ENCODE measurements at places on chromosomes 3 and 15.
A peak's percentile ranks its signal among the peaks of the same experiment; 100 is the strongest.

GRCh38 chr15:42919799-42920518 lies 619 bp downstream of the TTBK2 start:
- DNase-seq: peak; percentile 26

GRCh38 chr3:28994161-28994905 lies 286.5 kb upstream of the RBMS3 start:
- no peak for DNase-seq

DNA sequence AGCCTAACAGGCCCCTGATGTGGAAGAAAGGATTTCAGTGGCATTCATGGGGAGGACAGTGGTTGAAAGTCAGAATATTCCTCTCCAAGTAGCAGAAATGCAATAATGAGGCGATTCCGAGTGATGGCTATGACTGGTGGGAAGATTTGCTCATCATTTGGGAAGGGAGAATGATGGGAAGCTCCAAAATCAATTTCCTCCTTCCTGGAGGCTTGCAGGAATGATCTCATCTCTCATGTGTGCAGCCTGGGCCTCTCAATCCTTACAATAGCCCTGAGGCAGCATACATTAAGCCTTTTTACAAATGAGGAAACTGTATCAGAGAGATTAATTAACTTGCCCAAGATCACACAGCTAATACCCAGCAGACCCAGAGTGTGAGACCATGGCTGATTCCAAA lies 58.7 kb downstream of the BOC start:
- no peak for DNase-seq

DNA sequence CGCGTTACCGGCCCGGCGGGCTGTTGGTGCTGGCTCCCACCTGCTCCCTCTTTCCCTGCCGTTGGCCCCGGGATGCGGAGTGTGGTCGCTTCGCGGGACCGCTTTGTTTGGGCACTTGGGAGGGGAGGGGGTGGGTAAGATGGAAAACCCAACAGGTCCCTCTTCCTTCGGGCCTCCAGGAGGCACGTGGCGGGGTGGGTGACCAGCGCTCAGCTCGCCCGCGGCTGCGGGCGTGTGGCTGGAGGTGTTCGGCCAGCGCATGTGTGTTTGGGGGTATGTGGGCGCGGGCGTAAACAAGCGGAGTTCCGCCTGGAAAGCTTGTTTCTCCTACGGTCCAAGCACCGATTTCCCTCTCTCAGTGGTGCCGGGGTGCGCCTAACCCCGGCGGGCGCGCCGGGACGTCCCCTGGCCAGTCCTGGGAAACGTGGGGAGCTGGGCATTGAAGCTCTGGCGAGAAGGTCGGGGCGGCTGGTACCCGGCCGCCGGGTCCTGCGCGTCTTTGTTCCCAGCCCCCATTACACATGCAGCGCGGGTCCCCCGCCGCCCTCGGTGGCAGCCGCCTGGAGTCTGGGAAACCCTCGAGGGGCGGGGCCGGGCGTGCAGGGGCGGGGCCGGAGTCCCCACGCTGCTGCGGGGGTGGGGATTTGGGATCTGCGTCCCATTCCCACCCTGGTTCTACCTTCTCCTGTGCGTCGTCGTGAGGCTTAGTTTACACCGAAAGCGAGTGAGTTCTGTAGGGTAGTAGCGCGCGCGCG lies 1.4 kb downstream of the ACVR2B start:
- DNase-seq: peak; percentile 82

DNA sequence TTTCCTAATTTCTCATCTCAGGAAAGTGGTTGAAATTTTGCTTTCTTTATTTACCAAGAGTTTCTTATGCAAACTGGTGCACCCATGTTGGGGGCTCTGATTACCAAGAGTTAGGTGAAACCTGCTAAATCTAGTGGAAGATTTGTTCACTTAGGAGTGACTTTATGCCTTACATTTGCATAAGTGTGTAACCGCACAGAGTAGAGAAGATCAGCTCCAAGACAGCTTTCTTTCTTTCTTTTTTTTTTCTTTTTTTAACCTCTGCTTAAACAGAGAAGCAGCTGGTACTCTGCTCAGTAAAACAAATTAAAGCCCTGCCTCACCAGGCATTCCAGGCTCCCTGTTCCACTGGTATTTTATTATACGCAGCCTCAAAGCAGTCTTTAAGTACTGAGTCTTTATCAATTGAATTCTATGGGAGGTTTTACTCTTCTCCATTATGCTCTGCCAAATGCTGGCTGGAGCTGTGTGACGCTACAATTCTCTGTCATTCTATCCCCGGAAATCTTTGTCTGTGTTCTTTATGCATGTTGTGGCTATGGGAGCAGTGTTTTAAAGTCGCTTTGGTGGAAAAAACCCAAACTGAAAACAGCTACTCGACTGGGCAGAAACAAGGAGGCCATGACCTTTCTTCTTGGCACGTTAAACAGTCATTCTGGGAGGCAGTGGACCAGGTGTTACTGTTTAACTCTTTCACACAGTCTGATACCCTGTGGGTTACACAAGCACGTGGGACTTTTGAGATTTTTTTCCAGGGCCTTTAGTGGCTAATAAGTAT lies 55.2 kb upstream of the GBE1 start:
- DNase-seq: no peak

DNA sequence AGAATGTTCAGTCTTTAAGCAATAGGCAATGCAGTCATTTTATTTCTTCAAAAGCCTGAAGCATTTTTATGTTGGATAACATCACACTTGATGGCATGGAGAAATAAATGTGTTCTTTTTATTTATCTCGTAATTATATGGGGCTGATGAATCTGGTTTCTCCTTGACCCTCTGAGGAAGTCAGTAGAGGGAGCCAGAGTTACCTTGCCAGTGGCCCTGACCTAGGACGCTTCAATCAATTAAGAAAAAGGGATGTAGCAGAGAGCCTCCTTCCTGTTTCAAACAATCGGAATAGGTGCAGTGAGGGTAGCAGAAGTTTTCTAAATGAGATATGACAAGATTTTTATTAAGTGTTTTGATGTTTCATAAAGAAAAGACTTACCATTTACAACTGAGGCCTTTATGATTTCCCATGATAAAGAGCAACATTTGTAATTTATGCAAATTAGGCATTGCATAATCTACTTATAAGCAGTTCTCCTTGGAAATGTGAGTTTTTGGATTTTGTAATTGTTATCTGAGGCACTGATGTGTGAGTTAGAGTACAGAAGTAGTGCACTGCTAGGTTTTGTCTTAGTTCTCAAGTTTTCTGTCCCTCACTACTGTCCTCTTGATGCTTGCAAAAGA lies 129.1 kb downstream of the RAP2B start:
- peak; percentile 38 for DNase-seq

GRCh38 chr15:41291065-41291631 lies 41.2 kb downstream of the OIP5 start:
- DNase-seq: no peak

GRCh38 chr15:87805117-87805820 lies 451.3 kb downstream of the NTRK3 start:
- no peak for DNase-seq

GRCh38 chr15:69092159-69092558 lies 68.3 kb upstream of the GLCE start:
- DNase-seq: no peak

GRCh38 chr3:181629029-181629428 lies 82.7 kb upstream of the SOX2 start:
- DNase-seq: no peak

GRCh38 chr15:31091481-31091880 lies 10.0 kb downstream of the TRPM1 start:
- DNase-seq: no peak

GRCh38 chr15:63181648-63182047 lies 7.8 kb upstream of the RAB8B start:
- DNase-seq: no peak

DNA sequence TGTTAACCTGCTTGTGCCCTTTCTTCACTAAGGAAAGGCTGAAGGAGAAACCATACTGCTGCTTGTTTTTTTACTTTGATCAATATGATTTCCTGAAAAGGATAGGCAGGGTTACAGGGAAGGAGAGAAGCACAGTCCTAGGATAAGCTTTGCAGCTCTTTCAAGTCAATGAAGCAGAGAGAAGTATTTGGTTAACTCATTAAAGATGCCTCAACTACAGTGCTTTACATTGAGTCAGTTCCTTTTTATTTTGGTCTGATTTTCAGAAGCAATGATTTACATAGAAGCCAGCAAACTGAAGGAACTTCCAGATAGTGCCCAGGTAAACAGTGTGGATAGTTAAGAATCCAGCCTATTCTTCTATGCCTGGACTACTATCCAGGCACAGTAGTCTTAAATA lies 64.8 kb downstream of the ARIH1 start:
- no peak for DNase-seq

- no peak for DNase-seq
Measured at GRCh38 chr3:151315136-151315535, 1.5 kb downstream of the GPR87 start.

DNA sequence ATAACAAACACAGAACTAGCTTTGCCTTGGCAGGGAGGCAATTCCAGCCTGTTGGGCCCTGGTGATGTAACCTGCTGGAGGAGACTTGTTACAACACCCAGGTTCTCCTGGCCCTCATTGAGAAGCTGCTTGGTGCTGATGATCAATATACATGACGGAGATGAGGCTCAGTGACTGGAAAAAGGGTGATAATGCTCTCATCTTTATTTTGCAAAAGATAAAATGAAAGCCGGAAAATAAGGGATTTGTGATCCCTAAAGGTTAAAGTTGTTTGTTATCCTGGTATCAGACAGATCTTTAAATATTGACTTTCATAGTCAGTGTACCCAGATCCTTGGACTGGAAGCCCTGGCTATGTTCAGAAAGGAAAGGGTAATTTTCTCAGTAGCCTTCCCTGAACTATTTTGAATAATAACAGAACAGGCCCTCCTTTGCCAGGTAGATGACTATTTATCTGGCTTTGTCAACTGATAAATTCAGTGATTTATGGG lies 118.9 kb upstream of the MEIS2 start:
- DNase-seq: no peak

DNA sequence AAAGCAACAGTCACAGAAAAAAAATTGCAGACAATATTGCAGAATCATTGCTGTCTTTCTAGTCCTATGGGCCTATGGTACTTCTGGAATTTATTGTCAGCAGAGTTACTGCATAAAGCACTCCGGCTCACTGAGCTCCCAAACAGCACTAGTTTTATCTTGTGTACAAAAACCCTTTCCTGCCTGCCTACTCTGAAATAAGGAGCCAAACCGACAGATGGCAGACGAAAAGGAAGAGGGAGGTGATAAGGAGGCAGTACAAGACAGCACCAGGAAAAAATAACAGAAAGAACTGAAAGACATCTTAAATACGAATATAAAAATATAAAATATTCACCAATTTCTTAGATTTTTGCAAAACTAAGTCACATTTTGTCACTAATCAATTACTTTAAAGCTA lies 15.6 kb downstream of the HERC1 start:
- DNase-seq: no peak

GRCh38 chr3:135760581-135760980 lies 204.9 kb upstream of the PPP2R3A start:
- no peak for DNase-seq

DNA sequence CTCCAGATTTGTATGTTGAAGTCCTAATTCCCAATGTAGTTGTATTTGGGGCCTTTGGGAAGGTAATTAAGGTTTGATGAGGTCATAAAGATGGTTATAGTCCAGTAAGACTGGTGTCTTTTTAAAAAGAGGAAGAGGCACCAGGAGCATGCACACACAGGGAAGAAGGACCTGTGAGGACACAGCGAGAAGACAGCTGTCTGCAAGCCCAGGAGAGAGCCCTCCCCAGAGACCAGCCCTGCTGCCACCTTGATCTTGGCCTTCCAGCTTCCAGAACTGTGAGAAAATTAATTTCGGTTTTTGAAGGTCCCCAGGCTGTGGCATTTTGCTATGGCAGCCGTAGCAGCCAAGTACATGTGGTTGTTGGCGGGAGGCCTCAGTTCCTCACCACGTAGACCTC lies 32.8 kb upstream of the TSEN2 start:
- no peak for DNase-seq

GRCh38 chr3:59313365-59313764 lies 263.5 kb upstream of the CFAP20DC start:
- DNase-seq: peak; percentile 44

- DNase-seq: no peak
Measured at GRCh38 chr3:111585217-111585616, 9.9 kb downstream of the ZBED2 start.

DNA sequence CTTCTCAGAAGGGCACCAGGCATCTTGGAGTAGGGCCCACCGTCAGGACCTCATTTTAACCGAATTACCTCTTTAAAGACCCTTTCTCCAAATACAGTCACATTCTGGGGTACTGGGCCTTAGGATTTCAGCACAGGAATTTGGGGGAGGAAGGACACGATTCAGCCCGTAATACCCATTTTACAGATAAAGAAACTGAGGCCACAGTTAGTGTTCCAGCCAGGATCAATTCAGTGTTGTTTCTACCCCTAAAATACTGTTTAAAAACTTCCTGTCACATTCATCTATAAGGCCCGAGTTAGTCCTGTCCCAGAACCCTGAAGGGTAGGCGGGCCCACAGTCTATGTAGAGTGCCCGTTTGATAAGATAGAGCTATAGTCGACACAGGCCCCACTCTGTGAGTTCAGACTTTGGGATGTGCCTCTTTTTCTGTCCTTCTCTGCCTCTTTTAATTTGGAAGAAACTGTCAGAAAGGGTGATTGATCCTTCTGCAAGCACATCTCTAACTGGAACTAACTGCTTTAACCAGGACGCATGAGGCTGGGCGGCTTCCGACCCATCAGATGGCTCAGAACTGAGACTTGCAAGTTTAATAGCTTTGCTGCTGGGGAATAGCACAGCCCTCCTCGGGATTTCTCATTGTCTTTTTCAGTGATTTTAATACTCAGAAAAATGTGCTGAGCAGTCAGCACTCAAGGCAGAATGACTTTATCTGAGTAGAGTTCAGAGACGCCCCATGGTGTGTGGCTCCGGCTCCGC lies 19.5 kb downstream of the BFSP2 start:
- DNase-seq: no peak

- DNase-seq: peak; percentile 100
Measured at GRCh38 chr15:45402162-45402954, 24.0 kb upstream of the GATM start.

DNA sequence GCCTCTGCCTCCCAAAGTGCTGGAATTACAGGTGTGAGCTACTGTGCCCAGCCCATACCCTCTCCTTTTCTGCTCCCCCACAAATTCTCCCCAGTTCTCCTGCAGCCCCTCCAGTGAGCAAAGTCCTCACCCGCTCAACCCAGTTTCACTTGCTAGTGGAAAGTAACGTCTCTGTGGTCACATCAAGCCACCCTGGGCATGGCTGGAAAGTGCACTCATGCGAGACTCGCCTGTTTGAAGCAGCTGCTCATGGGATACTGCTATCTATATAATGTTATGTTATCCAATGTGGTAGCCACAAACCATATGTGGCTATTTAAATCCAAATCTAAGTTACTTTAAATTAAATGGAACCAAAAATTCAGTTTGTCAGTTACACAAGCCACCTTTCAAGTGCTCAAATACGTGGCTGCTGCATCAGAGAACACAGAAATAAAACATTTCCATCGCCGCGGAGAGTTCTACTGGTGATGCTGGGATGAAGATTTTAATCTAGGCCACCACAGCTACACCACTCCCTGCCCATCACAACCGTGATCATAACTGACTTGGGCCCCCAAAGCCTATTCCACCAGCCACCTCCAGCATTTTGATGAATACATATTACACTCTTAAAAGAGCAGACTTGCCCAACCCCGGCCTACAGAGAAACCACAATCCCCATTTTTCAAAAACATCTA lies 119.4 kb downstream of the LIPC start:
- DNase-seq: no peak

GRCh38 chr3:56833022-56833421 lies 31.3 kb upstream of the ARHGEF3 start:
- DNase-seq: no peak
